Astrocyte (in vitro differentiated cells and primary cell): ENCODE measurements at places on chromosomes 12 and 14. TPM values are rescaled to one million over a fixed set of nuclear protein-coding genes. Genes with fewer than 3 reads are reported as not detected.

- H3K4me1 ChIP-seq = no peaks in the 10 kb centered on the region
- no peaks in the 10 kb centered on the region for H3K36me3 ChIP-seq
- H3K27ac ChIP-seq = no peak overlapping the region
- DNase-seq = no peak
- H3K27me3 ChIP-seq = no peaks in the 10 kb centered on the region
- H3K4me3 ChIP-seq = no peak overlapping the region
Measured at GRCh38 chr12:16094437-16094836, 183.0 kb downstream of the SLC15A5 start.

HOXC12 gene
- total RNA-seq = not detected in 2 replicates

ASB2 gene
- total RNA-seq = 0.25 TPM in 1 of 2 replicates, not detected in the other

DNA sequence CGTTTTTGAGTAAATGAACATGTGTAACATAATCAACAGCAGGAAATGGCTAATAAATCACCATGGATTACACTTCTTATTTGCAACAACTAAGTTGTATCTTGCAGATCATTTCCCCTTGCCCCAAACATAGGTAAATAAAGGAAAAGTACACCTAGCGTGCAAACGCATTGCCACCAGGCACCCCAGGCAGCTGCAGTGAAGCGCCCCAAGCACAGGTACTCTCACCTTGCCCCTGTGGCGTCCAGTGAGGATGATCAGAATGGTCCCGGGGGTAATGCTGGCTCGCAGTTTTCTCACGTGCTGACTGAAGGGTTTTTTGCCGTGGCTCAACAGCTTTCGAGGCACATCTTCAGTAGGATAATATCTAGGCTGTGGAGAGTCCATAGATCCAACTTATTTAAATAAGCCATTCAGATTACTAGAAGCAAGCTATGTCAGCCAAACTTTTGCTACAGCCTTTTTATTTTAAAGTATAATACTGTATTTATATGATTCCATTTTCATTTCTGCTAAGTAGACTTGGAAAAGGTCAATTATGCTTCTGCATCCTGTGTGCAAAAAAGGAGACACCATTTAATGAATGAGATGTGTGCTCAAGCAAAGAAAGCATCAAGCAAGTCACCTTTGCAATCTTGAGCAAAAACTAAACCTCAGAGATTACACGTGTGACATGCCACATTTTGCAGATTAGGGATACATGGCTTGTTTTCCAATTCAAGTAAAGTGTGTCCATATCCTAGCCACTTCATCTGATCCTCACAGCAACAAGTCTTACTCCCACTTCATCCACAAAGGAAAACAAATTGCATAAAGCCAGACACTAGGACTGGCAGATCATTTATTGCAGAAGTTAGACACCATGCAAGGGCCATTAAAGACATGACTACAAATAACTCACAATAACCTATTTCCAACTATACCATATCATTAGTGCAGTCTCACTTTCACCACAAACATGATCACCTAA is 2.6 kb downstream of the RPL6 start:
- no peak for DNase-seq
- H3K27me3 ChIP-seq = no peaks in the 10 kb centered on the region
- peaks cover 11% of the 10 kb centered on the region for H3K4me1 ChIP-seq
- peaks cover 38% of the 10 kb centered on the region for H3K36me3 ChIP-seq
- H3K27ac ChIP-seq = no peak overlapping the region

KCNC2 gene
- not detected in 2 replicates for total RNA-seq

SRP54 gene
- total RNA-seq = 74.0 and 81.3 TPM in 2 replicates

SBNO1 gene
- 45.9 and 50.4 TPM in 2 replicates for total RNA-seq
